ENCODE measurements at places on chromosomes 5 and 9. TPM values are rescaled to one million over a fixed set of nuclear protein-coding genes. Genes with fewer than 3 reads are reported as not detected.

- DNase-seq, result no peak
- H3K4me3 ChIP-seq, result no peak overlapping the region
- H3K27me3 ChIP-seq, result peaks cover 55% of the 10 kb centered on the region
- H3K36me3 ChIP-seq, result no peaks in the 10 kb centered on the region
Measured at GRCh38 chr5:154162539-154163151, 27.9 kb upstream of the GALNT10 start.

GRCh38 chr9:126623314-126623666 is 9.6 kb downstream of the LMX1B start:
- H3K4me3 ChIP-seq, result no peak overlapping the region
- H3K27me3 ChIP-seq, result peaks cover 94% of the 10 kb centered on the region
- no peak for DNase-seq
- no peaks in the 10 kb centered on the region for H3K36me3 ChIP-seq
- H3K4me1 ChIP-seq, result peaks cover 17% of the 10 kb centered on the region

DNA sequence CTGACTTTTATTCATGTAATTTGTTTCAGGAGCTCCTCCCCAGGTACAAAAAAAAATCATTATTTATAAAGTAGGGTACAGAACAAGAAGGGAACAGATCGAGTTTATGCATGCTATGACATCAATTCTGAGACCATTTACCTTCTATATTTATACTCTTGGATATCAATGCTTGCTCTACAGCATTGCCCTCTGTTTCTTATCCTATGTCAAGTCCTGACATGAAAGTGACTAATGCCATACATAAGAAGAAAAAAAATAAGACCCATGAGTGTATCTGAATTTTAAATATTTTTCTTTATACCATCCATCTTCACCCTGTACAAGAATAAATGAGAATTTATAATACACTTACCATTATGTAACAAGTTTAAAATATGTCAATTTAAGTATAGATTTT is 2016.3 kb upstream of the CDH9 start:
- no peak for DNase-seq
- H3K4me1 ChIP-seq, result peaks cover 10% of the 10 kb centered on the region
- no peak overlapping the region for H3K27ac ChIP-seq
- H3K27me3 ChIP-seq, result no peaks in the 10 kb centered on the region
- H3K36me3 ChIP-seq, result no peaks in the 10 kb centered on the region

DNA sequence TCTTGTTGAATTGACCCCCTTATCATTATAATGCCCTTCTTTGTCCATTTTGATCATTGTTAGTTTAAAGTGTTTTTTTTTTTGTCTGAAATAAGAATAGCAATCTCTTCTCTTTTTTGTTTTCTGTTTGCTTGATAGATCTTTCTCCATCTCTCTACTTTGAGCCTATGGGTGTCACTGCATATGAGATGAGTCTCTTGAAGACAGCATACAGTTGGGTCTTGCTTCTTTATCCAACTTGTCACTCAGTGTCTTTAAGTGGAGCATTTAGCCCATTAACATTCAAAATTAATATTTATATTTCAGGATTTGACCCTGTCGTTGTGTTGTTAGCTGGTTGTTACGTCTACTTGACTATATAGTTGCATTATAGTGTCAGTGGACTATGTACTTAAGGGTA is 135.4 kb downstream of the HMHB1 start:
- DNase-seq, result no peak
- H3K36me3 ChIP-seq, result peaks cover 1% of the 10 kb centered on the region
- H3K27ac ChIP-seq, result no peak overlapping the region
- no peaks in the 10 kb centered on the region for H3K27me3 ChIP-seq
- no peaks in the 10 kb centered on the region for H3K4me1 ChIP-seq

GRCh38 chr9:133181561-133181960 is 17.8 kb upstream of the GBGT1 start:
- H3K27ac ChIP-seq, result no peak overlapping the region
- no peak for DNase-seq
- no peaks in the 10 kb centered on the region for H3K4me1 ChIP-seq
- peaks cover 31% of the 10 kb centered on the region for H3K27me3 ChIP-seq
- H3K36me3 ChIP-seq, result no peaks in the 10 kb centered on the region

DNA sequence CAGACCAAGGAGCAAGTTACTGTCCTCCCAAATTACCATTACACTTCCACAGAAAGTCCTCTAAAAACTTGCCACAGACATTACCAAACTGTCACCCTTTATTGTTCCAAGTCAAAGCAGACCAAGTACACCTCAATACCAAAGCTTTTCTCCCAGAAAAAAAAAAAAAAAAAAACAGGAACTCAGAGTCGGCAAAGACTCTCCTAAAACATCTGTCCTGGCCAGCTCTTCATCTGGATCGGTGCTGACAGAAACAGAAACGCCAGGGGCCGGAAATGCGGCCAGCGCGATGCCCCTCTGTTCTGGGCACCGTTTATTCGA is 718 bp downstream of the DEPDC1B start:
- H3K27ac ChIP-seq, result peak overlapping the region; percentile 98
- DNase-seq, result no peak
- H3K27me3 ChIP-seq, result no peaks in the 10 kb centered on the region
- H3K4me3 ChIP-seq, result peak overlapping the region; percentile 86
- H3K4me1 ChIP-seq, result peaks cover 23% of the 10 kb centered on the region

DNA sequence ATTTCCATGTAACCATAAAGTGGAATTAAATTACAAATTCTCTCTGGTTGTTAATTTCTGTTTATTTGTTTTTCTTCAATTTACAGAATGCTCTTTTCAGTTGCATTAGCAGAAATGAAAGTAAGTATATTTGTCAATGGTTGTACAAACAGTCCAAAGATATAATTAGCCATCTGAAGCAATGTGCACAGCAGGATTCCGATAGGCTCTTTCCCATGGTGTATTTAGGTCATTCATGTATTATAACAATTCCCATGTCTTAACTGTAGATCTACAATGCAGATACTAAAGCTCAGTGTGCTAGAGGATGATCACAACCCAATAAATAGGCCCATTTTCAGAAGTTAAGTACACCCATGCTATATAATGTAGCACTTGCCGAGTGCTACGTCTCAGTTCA is 43.8 kb downstream of the RECK start:
- peaks cover 2% of the 10 kb centered on the region for H3K36me3 ChIP-seq
- H3K4me1 ChIP-seq, result peaks cover 7% of the 10 kb centered on the region
- H3K4me3 ChIP-seq, result no peak overlapping the region
- no peaks in the 10 kb centered on the region for H3K27me3 ChIP-seq
- no peak for DNase-seq
- no peak overlapping the region for H3K27ac ChIP-seq

- no peak overlapping the region for H3K27ac ChIP-seq
- H3K36me3 ChIP-seq, result no peaks in the 10 kb centered on the region
- DNase-seq, result no peak
- H3K4me3 ChIP-seq, result no peak overlapping the region
Measured at GRCh38 chr9:79127661-79128060, 444.1 kb upstream of the TLE4 start.

- no peak for DNase-seq
- peaks cover 4% of the 10 kb centered on the region for H3K36me3 ChIP-seq
- no peaks in the 10 kb centered on the region for H3K27me3 ChIP-seq
- H3K4me3 ChIP-seq, result no peak overlapping the region
- no peak overlapping the region for H3K27ac ChIP-seq
- peaks cover 6% of the 10 kb centered on the region for H3K4me1 ChIP-seq
Measured at GRCh38 chr9:125147401-125147951, 4.1 kb upstream of the SCAI start.

GRCh38 chr9:734831-735511 is 106.5 kb upstream of the DMRT1 start:
- no peak overlapping the region for H3K4me3 ChIP-seq
- peaks cover 12% of the 10 kb centered on the region for H3K4me1 ChIP-seq
- no peak for DNase-seq
- no peak overlapping the region for H3K27ac ChIP-seq
- no peaks in the 10 kb centered on the region for H3K27me3 ChIP-seq
- H3K36me3 ChIP-seq, result peaks cover 41% of the 10 kb centered on the region

DNA sequence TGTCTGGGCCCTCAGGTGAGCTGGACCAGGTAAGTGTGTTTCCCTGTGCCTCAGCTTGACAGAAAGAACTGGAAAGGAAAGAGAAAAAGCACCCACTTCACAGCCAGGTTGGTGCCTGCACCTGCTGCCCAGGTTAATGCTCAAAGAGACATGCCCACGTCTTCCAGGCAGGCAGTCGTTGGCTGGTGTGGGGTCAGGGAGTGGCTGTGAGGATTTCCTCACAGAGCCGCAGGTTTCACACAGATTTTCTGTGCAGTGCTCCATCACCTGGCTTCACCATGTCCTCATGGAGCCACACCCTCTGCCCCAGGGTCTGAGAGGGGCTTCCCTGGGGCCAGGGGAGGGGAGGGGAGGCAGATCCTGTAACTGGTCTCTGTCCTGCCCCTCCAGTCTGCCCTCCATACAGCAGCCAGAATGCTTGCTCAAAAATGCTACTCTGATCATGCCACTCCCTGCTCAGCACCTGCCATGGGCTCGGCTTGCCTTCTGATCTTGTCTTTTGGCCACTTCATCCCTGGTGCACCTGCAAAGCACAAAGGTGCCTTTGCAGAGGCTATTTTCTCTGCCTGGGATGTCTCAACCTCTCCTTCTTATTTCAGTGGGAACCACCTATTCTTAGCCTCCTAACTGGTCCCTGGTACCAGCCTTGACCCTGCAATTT is 82.5 kb upstream of the UBTD2 start:
- H3K27me3 ChIP-seq, result no peaks in the 10 kb centered on the region
- no peak overlapping the region for H3K27ac ChIP-seq
- H3K36me3 ChIP-seq, result peaks cover 37% of the 10 kb centered on the region
- H3K4me3 ChIP-seq, result no peak overlapping the region

GRCh38 chr5:156380848-156381247 is 53.9 kb downstream of the SGCD start:
- no peaks in the 10 kb centered on the region for H3K36me3 ChIP-seq
- DNase-seq, result no peak
- H3K27me3 ChIP-seq, result peaks cover 4% of the 10 kb centered on the region
- peaks cover 5% of the 10 kb centered on the region for H3K4me1 ChIP-seq
- no peak overlapping the region for H3K27ac ChIP-seq

DNA sequence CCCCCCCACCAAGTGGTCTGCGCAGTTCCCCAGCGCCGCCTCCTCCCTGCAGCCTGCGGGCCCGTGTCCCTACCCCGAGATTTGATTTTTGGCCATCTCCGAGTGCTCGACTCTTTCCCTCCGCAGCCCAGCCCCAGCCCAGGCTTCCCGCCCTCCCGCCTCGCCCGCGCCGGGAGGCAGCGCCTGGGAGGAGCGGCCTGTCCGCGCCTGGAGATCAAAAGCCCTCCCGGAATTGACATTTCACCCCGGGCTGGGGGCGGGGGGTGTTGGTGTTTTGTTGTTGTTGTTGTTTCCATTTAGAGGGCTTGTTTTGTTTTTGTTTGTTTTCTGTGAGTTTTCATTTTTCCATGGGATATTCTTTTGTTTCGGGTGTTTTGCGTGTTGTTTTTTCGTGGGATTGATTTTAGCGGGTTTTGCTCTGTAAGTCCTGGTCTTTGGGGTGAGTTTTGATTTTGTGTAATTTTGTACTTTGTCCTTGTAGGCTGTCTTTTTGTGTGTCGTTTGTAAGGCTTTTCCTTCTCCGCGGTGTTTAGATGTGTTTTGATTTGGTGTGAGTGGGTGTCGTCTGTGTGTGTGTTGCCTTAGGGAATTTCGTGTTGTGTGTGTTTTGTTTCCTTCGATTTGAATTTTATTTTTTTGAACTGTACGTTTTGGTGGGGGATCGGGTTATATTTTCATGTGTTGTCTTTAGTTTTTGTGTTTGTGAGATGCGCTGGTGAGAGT is 1.7 kb upstream of the PAX5 start:
- no peak for DNase-seq
- no peaks in the 10 kb centered on the region for H3K36me3 ChIP-seq
- peaks cover 9% of the 10 kb centered on the region for H3K4me1 ChIP-seq
- H3K4me3 ChIP-seq, result peak overlapping the region; percentile 50
- peaks cover 96% of the 10 kb centered on the region for H3K27me3 ChIP-seq

- DNase-seq, result no peak
- H3K27me3 ChIP-seq, result no peaks in the 10 kb centered on the region
- no peak overlapping the region for H3K4me3 ChIP-seq
- H3K27ac ChIP-seq, result no peak overlapping the region
- H3K36me3 ChIP-seq, result no peaks in the 10 kb centered on the region
- H3K4me1 ChIP-seq, result peaks cover 14% of the 10 kb centered on the region
Measured at GRCh38 chr9:80605129-80605528, 1033.4 kb downstream of the TLE4 start.

DNA sequence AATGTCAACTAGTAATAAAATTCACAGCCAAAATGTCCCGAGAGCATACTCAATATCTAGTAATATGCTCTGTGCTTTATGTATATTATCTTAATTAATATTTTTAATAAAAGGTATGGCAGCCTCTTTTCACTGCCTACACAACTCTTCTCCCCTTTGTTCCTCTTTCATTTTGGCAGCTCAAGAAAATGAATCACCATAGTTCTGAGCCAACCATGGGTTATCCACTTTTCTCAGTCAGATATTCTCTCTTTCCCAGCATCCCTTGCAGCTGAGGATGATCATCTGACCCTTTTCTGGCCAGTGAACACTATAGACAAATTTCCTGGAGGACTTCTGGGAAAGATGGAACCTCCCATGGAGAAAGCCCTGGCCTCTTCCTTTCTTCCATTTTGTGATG is 8.2 kb upstream of the DOCK8 start:
- H3K36me3 ChIP-seq, result no peaks in the 10 kb centered on the region
- peaks cover 3% of the 10 kb centered on the region for H3K27me3 ChIP-seq
- no peak for DNase-seq
- H3K27ac ChIP-seq, result no peak overlapping the region

DNA sequence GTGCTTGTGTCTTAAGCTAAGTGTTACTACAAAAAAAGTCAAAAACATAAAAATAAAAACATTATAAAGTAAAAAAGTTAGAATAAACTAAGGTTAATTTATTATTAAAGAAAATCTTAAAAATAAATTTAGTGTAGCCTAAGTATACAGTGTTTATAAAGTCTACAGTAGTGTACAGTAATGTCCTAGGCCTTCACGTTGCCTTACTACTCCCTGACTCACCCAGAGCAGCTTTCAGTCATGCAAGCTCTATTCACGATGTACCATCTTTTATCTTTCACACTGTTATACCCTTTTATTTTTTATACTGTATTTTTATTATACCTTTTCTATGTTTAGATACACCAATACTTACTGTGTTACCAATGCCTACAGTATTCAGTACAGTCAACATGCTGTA is 288.1 kb downstream of the HCN1 start:
- H3K4me1 ChIP-seq, result peaks cover 16% of the 10 kb centered on the region
- H3K4me3 ChIP-seq, result no peak overlapping the region
- H3K27ac ChIP-seq, result no peak overlapping the region
- no peaks in the 10 kb centered on the region for H3K36me3 ChIP-seq
- H3K27me3 ChIP-seq, result no peaks in the 10 kb centered on the region

- no peaks in the 10 kb centered on the region for H3K27me3 ChIP-seq
- H3K4me1 ChIP-seq, result peaks cover 9% of the 10 kb centered on the region
- no peak for DNase-seq
Measured at GRCh38 chr5:178129296-178129695, 1.5 kb upstream of the RMND5B start.

- peaks cover 9% of the 10 kb centered on the region for H3K4me1 ChIP-seq
- peak overlapping the region; percentile 30 for H3K27ac ChIP-seq
Measured at GRCh38 chr5:119951330-119951934, 322.1 kb downstream of the FAM170A start.

GRCh38 chr5:141703133-141703561 is 21.1 kb upstream of the ARAP3 start:
- H3K27me3 ChIP-seq, result peaks cover 44% of the 10 kb centered on the region
- no peaks in the 10 kb centered on the region for H3K36me3 ChIP-seq
- H3K4me3 ChIP-seq, result peak overlapping the region; percentile 65
- H3K27ac ChIP-seq, result no peak overlapping the region
- DNase-seq, result no peak

Gene GFI1B
- total RNA-seq, result not detected

Gene RALGPS1
- total RNA-seq, result 39.2 TPM

Gene NTRK2
- total RNA-seq, result 4.7 TPM

Gene SLC23A1
- 0.48 TPM for total RNA-seq

Gene C9
- not detected for total RNA-seq

Gene MAP1B
- 63.8 TPM for total RNA-seq

Gene KIAA0825
- total RNA-seq, result 5.8 TPM

Gene YTHDC2
- total RNA-seq, result 41.2 TPM
